ENCODE measurements at places on chromosomes 6 and 20.

- DNase-seq = no peak
Observed at GRCh38 chr6:90216072-90216977, 80.3 kb downstream of the BACH2 start.

GRCh38 chr6:145904391-145904790 lies 59.8 kb downstream of the SHPRH start:
- DNase-seq = no peak

- DNase-seq = no peak
Observed at GRCh38 chr20:53757472-53757913, 163.9 kb upstream of the ZNF217 start.

- DNase-seq = no peak
Observed at GRCh38 chr6:34414999-34415858, 10.6 kb downstream of the RPS10 start.

DNA sequence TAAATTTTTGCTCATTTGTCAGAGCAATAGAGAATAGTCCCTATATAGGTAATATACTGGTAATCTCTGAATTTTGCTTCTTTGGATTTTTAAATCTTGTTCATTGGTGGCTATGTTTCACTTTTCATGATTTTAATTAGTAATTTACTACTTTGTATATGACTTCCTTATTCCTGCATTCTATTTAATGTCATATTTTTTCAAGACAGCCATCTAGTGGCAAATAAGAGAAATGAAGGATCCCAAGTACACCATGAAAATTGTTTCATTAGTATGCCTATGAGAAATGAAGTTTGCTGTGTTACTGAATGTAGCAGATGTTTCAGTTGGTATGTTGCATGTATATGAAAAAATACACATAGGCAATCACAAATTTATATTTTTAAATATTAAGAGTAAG lies 82.4 kb downstream of the ZNF292 start:
- no peak for DNase-seq

- DNase-seq = no peak
Observed at GRCh38 chr20:32526125-32526524, 59.0 kb downstream of the NOL4L start.

DNA sequence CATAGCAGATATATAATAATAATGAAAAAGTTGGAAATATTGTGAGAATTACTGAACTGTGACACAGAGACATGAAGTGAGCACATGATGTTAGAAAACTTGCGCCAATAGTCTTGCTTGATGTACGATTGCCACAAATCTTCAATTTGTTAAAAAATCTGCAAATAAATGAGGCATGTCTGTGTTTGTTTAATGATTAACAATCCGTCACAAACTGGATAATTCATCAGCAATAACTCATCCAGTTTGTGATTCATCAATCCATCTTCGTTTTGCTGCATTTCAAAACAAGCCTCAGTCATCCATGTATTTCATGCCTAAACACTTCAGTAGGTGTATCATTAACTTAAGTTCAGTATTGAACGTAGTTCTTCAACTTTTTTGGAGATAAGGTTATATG lies 25.5 kb upstream of the SMIM26 start:
- DNase-seq = no peak

- DNase-seq = no peak
Observed at GRCh38 chr6:145561095-145562072, 173.9 kb downstream of the EPM2A start.

DNA sequence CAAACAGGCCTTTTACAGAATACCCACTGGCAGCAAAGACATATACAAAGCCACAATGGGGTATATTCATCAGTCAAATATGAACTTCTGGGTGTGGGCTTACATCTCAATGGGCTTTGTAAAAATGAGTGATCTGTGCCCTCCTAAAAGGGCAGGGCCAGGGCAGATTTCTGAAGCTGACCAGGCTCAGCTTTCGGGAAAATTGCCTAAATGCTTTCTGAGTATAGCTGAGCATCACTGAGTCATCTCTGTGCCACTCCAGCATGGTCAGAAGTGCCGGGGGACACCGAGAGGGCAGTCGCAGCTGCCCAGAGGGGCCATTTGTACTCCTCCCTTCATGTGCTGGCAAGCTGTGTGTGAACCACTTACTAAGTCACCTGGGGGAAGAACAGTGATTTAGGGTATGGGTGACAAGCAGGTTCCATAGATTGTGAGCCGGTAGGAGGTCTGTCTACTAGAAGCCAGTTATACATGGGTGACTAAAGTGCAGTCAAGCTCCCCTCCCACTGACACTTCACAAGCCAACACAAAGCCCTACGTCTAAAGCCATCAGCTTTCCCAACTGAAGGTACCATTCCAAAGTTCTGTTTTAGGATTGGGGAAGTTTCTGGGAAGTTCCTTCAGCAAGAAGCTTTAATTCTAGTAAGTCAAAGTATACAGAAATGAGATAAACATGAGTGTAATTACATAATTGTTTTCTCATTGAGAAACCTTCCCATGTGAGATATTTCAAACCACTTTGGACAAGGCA lies 147.6 kb upstream of the TAB2 start:
- DNase-seq = no peak

- DNase-seq = no peak
Observed at GRCh38 chr20:61980647-61981583, 84.8 kb downstream of the TAF4 start.

- DNase-seq = no peak
Observed at GRCh38 chr6:54737247-54737646, 109.3 kb upstream of the FAM83B start.

GRCh38 chr6:14858808-14859207 lies 387.1 kb upstream of the JARID2 start:
- no peak for DNase-seq

DNA sequence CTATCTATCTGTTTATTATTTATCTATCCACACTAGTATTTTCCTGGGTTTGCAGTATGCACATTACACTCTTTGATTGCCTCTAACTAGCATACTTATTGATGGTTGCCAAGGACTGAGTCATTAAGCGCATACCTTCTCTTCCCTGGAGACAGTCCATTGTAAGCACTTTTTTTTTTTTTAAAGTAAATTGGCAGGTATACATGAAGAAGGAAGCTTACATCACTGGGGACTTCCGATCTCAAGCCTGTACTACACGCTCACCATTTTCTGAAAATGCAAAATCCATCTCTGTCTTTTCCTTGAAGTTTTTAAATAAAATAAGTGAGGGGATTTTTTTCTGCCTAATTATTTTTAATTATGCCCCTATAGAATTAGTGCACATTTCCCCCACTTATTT lies 63.5 kb downstream of the HMGN3 start:
- no peak for DNase-seq

- no peak for DNase-seq
Observed at GRCh38 chr6:167564416-167565250, 239.7 kb downstream of the TTLL2 start.

GRCh38 chr6:112349636-112349934 lies 2.5 kb downstream of the RFPL4B start:
- DNase-seq = no peak

DNA sequence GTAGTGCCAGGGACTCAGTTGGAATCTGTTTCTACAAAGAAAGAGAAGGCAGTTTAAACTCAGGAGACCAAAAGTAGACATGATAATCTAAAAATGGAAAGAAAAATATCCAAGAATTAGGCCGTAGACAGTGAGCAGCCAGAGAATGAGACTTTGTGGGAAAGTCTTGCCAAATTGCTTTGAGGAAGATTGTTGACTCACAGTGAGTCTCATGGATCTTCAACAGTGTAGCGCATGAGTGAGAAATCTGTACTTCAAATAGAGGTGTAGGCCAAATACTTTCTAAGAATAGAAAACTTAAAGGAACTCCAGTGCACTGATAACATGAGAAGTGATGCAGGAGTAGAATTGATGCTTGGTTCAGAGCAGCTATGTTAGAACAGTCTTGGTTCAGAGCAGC lies 284.5 kb downstream of the HTR1B start:
- DNase-seq = no peak

GRCh38 chr6:31186052-31186734 lies 15.7 kb upstream of the POU5F1 start:
- DNase-seq = no peak
